Adipose tissue (tissue), 3 donors: ENCODE measurements at places on chromosomes 12 and 14. TPM values are rescaled to one million over a fixed set of nuclear protein-coding genes. Genes with fewer than 3 reads are reported as not detected.

The FGF6 gene
- not detected for polyA plus RNA-seq

The SIRT4 gene
- 0.56 TPM for polyA plus RNA-seq

The C1S gene
- 315 TPM for polyA plus RNA-seq

The RNF212B gene
- polyA plus RNA-seq: not detected

The DCN gene
- 109 TPM for polyA plus RNA-seq

The CNTN1 gene
- polyA plus RNA-seq: 0.34 TPM

The SPIC gene
- not detected for polyA plus RNA-seq

The SERPINA9 gene
- not detected for polyA plus RNA-seq

The TSHR gene
- polyA plus RNA-seq: 0.11 TPM

The CRACR2A gene
- polyA plus RNA-seq: 1.2 TPM

The GPR135 gene
- 0.43 TPM for polyA plus RNA-seq

The VRTN gene
- polyA plus RNA-seq: not detected

The PTCSC3 gene
- not detected for polyA plus RNA-seq

The ITPK1 gene
- 29.9 TPM for polyA plus RNA-seq
